ENCODE measurements at places on chromosomes 13 and 19.

DNA sequence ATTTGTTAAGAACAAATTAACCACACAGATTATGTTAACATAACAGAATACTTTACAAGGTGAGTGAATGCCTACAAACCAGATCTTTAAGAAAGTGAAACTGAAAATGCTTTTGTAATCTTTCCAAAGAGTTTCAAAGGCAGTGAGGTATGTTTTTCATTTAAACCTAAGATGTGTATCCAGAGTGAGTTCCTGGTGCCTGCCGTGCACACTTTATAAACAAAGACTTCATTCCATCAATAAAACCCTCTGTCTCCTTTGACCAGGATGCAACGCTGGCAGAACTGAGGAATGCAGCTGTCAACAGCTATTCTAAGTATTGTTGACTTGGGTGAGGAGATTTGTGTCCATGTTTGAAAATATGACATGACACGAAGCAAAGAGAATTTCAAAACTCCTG lies 344.6 kb downstream of the DNAJC15 start:
- DNase-seq: no peak

- DNase-seq: no peak
Measured at GRCh38 chr19:55508120-55508519, 19.9 kb downstream of the SSC5D start.

- DNase-seq: no peak
Measured at GRCh38 chr19:48826606-48827020, 9.7 kb downstream of the HSD17B14 start.

DNA sequence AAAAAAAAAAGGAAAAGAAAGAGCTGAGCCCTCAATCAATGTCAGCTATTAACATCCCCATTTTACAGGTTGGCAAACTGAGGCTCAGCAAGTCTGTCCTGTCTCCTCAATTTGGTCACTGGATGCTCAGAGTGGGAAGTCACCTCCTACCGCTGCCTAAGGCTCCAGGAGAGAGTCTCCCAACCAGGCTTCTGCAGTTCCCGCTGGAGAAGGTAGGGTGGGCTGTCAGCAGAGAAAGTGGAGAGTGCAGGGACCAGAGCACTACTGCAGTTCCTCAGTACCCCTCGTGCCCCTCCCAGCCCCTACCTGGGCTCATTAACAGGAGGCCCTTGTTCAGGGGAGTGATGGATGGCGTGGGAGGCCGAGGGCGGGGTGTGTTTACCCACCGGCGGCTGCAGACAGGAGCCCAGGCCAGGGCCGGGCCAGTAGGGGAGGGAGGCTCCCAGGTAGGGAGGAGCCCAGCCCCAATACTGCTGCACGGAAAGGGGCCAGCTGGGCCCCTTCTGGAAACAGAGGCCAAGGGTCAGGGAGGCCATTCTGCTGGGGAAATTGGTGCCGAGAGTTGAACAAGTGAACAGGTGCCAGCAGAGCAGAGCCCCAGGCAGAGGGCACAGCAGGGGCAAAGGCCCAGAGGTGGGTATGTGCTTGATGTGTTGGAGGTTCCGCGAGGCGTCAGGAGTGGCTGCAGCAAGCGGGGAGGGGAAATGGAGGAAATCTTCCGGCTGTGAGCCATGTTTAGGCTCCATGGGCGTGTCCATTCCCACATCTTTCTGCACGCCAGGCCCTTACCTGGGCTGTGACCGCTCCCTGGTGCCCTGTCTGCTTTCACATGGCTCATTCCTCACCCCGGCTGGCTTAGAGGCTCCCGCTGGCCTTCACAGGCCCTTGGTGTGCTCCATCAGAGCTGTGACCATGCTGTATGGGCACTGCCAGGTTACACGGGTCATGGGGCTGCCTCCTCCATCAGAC lies 7.6 kb upstream of the COMP start:
- peak; percentile 19 for DNase-seq

GRCh38 chr13:80400865-80401426 lies 60.0 kb upstream of the SPRY2 start:
- no peak for DNase-seq

DNA sequence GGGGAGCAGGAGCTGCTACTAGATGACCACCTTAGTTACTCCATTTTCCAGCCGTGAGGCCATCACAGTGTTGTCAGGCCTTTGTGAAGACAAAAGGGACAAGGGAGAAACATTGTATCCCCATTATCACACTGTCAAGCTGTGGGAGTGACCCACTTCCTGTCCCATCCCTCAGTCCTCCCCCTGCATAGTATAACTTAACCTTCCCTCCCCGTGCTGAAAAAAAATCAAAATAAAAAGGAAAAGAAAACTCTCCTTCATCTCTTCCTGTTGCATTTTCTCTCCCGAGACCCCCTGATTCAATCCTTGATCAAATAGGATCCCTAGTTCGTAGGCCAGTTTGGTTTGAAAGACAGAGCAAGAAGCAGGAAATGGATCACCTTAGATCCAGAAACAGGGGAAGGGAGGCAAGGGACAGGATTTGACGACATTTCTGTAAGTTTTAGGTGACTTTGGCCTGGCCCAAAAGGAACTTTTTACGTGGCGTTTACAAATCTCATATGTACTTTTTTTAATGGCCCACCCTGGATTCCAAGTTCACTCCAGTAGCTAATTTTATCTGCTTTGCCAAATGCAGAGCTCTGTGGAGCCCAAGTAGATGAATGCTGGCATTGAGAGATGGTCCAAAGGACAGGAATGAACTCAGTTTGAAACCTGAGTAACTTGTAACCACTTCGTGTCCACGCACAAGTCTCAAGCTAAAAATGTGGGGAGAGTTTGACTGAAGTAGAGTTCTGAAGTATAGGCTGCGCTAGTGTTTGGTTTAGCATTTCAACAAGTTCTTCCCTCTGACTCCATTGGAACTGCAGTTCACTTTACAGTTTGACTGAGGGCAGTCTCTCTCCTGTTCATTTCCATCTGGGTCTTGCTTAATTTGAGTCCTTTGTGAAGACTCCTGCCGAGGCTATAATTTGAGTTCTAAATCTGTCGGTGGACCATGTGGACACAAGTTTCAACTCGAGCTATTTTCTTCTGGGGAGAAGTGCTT lies 16.6 kb upstream of the GATAD2A start:
- DNase-seq: no peak

- no peak for DNase-seq
Measured at GRCh38 chr13:51729866-51730553, 74.0 kb downstream of the DHRS12 start.
